HT1080 (cell line): ENCODE measurements at places on chromosomes 3 and 15. TPM values are rescaled to one million over a fixed set of nuclear protein-coding genes. Genes with fewer than 3 reads are reported as not detected.

Gene CPB1
- total RNA-seq = not detected in 2 replicates

Gene ISLR
- total RNA-seq = 0.05 TPM in 1 of 2 replicates, not detected in the other

Gene CHRNA3
- total RNA-seq = not detected in 2 replicates

Gene ERICH6
- total RNA-seq = not detected in 2 replicates

Gene INO80
- total RNA-seq = 27.6 and 46.3 TPM in 2 replicates

Gene SI
- total RNA-seq = not detected in 2 replicates

DNA sequence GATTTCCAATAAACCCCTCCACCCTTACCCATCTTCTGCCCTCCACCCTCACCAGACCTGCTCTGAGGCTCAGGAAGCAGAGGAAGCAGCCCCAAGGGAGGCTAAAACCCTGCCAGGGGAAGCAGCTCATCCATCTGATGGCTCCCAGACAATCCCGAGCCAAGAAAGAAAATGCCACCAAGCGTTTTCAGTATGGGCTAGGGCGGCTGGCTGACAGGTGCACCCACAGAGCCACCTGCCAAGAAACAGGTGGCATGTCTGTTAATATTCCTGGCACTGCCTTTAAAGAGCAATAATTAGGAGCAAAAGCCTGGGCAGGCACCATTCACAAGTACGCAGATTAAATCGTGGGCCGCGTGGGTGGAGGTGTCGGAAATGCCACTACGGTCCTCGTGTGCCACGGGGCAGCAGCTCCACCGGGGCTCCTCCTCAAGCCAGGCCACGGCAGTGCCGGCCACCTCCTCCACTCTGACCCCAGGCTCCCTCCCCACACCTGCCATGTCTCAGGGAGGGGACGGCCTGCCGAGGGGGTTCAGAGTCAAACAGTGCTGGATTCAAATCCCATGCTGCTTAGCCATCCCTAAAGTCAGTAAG is 23.9 kb upstream of the GRIP2 start:
- no peak for DNase-seq

GRCh38 chr3:186284349-186284652 is 77.7 kb downstream of the DGKG start:
- no peak for DNase-seq

DNA sequence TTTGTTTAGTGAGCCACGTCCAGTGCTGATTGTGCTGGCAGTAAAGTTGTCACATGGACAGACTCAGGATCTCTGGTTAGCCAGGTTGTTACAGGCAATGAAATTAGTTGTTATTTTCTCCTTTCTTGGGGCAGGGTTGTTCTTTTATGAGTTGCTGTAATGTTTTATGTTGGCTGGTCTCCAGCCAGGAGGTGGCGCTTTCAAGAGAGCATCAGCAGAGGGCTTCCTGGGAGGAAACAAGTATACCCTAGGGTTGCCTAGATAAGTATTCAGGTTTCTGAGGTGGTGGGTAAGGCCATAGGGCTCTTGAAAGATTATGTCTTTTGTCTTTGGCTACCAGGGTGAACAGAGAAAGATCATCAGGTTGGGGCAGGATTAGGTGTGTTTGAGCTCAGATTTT is 14.5 kb upstream of the CFAP20DC start:
- peak; percentile 4 for DNase-seq

DNA sequence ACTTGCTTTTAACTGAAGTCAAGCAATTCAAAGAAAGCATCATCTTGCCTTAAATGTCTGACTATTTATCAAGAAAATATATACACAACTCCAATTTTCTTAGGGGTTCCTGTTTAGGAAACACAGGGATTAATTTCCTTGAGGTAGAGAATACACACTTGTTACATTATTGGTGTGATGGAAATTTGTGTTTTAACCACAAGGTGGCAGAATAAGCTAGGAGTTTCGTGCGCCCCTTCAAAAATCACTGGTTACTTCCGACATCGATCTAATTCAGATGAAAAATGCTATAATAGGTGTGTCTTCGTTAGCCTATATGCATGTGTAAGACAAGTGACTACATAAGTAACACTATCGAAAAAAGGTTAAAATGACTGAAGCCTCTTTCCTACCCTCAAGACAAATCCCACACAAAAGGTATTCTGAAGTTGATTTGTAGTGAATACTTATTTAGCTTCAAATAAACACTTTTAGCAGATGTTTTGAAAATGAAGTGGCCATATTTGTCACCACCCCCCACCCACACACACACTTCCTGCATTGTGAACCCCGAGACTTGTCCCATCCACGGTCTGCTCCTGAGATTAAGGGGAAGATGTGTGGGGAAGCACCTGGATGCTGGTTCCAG is 246.5 kb downstream of the ROBO1 start:
- peak; percentile 56 for DNase-seq

- DNase-seq = peak; percentile 72
Observed at GRCh38 chr3:89372456-89372855, 265.0 kb downstream of the EPHA3 start.

DNA sequence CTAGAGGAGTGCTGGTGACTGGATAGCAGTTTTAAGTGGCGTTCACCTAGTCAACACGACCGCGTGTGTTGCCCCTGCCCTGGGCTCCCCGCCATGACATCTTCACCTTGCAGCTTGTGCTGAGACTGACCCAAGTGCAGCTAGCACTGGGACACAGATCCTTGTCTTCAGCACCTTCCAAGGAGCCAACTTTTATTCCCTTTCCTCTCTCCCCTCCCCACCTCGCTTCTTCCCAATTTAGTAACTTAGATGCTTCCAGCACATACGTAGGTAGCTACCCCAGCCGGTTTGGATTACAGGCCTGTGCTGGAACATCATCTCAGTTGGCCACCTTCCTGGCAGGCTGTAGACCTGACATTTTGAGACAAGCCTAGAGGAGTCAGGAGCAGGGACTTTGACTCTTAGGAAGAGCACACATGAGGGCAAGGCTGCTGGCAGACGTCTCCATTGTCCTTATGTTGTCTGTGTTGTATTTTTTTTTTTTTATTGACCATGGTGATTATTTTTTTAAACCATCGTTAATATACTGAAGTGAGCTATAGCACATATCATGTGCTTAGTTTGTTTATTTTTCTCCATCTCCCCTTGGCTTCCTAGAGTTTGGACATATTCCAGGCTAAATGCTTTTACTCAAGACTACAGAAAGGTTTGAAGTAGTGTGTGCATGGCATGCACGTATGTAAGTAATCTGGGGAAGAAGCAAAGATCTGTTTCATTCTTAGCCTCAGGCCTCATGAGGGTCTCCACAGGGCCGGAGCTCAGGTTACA is 61.1 kb downstream of the AAGAB start:
- no peak for DNase-seq

DNA sequence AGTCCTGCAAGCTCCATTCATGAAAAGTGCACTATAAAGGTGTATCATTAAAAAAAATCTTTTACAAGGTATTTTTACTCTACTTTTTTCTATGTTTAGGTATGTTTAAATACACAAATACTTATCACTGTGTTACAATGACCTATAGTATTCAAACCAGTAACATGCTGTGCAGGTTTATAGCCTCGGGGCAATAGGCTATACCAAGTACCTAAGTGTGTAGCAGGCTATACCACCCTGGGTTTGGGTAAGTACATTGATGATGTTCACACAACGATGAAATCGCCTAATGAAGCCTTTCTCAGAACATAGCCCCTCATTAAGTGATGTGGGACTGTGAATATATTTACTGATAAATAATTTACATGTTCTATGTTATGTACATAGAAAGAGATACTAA is 104.6 kb downstream of the ATP1B3 start:
- DNase-seq = no peak

- DNase-seq = peak; percentile 95
Observed at GRCh38 chr3:45972534-45973402, 22.9 kb downstream of the FYCO1 start.

- DNase-seq = peak; percentile 87
Observed at GRCh38 chr3:188362405-188362831, 208.5 kb downstream of the LPP start.
